ENCODE measurements at places on chromosomes 5 and 9.

DNA sequence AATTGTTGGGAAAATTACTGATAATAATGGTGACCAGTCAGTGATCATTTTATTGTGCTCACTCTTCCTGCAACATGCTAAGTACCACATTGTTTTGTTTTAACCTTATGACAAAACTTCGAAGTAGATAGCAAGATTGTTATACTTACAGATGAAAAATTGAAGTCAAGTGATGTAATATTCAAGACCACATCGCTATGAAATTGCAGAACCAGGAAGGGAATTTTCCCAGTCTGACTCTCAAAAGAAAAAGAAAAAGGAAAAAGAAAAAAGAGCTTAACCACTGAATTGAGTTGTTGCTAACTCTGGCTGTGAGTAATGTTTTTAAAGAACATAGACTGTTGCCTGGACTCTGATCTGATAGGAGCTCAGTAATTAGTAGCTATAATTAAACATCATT lies 170.6 kb upstream of the HAPLN1 start:
- no peak for DNase-seq

DNA sequence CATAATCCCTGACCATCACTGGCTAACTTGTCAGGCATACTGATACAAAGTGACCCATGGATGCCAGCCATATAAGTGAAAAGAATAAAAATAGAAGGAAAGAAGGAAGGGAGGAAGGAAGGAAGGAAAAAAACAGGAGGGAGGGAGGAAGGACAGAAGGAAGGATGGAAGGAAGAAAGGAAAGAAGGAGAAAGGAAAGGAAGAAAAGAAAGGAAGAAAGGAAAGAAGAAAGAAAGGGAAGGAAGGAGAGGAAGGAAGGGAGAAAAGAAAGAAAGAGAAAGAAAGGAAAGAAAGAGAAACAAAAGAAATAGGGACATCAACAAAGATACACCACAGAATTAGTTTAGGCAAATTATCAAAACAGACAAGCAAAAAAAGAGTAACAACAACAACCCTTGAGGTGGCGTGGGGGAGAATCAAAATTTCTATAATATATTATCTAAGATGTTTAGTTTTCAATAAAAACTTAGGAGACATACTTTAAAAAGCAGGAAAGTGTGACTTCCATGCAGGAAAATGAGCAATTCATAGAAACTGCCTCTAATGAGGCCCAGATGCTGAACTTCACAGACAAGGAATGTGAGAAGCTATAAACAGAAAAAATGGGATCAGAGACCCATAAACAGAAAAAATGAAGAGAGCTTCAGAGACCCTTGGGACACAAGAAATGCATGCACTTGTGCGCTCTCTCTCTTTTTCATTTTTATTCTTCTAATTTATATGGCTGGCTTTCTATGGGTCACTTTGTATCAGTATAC lies 96.1 kb upstream of the NFIL3 start:
- DNase-seq = no peak

- peak; percentile 88 for DNase-seq
Measured at GRCh38 chr5:142655339-142656267, 30.3 kb downstream of the FGF1 start.

DNA sequence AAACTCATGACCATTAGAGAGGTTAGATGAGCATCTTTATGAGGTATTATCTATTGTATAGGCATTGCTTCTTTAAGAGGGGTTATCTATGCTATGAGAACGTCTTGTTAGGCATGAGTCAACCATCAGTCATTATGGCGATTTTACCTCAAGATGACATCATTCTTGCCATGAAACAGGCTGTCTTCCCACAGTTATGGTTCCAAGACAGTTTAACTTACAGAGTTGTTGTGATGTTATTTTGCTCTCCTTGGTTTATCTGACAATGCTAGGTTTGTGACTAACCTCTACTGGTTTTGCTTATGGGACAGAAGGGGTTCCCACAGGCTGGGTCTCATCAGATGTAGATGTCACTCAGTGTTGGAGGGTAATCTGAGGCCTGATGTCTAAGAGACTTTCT lies 1864.7 kb upstream of the ACO1 start:
- no peak for DNase-seq

- no peak for DNase-seq
Measured at GRCh38 chr5:114822436-114822835, 347.3 kb downstream of the TRIM36 start.

DNA sequence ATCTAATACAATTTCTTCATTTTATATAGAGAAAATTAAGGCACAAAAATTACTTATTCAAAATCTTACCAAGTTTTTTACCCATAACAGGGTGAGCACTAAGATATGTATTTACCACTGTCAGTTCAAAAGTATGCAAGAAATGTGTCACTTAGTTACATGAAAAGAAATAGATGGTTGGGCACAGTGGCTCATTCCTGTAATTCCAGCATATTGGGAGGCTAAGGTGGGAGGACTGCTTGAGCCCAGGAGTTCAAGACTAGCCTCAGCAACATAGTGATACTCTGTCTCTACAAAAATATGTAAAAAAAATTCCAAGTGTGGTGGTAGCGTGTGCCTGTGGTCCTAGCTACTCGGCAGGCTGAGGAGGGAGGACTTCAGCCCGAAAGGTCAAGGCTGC lies 19.4 kb downstream of the YIPF5 start:
- DNase-seq = no peak

DNA sequence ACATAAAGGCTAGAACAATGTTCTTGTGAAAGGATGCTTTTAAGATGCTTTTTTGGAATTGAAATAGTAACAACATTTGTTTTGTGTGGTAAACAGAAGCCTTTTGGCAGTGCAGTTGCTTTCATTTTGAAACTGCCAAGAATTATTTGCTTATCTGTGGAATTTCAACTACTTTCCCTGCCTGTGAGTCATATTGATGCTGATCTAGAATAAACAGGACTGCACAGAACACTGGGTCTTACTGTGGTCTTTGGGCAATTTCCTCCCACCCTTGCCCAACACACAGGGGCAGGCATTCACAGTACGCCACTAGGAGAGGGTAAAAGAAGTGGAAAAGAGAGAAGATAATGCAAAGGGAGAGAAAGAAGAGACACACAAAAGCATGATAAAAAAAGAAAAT lies 483.7 kb downstream of the ELAVL2 start:
- DNase-seq = no peak

- DNase-seq = peak; percentile 70
Measured at GRCh38 chr5:142325725-142326479, 1.1 kb upstream of the SPRY4 start.

DNA sequence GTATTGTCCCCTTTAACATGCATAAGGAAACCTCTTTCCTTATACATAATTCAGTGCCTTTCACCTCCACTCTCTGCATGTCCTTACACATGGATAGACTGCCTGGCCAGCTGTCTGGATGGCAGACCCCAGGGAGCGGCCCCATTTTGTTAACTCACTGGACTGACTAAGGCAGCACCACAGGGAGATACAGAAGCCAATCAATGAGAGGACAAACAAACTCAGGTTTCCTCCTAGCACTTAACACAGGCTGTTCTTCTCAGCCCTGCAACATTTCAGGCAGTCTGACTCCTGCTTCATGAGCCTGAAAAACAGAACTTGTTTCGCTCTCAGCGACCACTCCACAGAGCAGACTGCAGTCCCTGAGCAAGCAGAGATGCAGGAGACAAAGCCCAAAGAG lies 135.4 kb upstream of the RASEF start:
- no peak for DNase-seq

- no peak for DNase-seq
Measured at GRCh38 chr5:2699231-2699630, 52.2 kb downstream of the IRX2 start.

DNA sequence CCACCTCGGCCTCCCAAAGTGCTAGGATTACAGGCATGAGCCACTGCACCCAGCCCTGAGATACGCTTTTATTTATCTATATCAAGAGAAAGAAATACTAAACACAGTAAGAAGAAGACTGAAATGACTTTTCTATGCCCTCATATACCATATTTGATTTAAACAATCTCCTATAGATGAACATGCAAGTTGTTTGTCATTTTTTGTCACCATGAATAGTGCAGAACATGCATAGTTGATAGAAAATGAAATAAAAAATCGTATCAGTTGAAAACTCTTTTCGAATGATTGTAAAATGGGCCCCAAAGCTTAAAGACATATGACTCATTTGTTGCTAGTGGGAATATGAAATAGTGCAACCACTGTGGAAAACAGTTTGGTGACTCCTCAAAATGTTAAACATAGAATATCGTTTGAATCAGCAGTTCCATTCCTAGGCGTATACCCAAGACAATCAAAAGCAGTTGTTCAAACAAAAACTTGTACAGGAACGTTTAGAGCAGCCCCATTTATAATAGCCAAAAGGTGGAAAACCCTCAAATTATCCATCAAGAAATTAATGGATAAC lies 61.4 kb upstream of the ANKH start:
- no peak for DNase-seq

DNA sequence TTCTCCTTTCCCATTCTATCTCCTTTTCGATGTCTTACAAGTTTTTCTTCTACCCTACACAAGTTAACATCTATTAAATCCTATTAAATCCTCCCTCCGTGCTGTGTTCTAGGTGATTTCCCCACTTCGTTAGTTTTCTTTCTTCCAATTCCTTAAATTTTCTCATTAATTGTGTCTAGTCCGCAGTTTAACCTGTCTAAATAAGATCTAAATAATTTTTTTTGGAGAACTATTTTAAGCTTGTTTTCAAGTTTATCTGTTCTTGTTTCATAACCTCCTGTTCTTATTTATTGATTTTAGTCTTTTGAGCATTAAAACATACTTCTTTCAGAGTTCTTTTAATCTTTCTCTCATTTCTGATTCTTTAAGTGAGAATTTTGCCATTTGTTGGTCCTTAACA lies 109.3 kb downstream of the UHRF2 start:
- DNase-seq = no peak

- DNase-seq = peak; percentile 47
Measured at GRCh38 chr5:82274343-82275211, 3.6 kb downstream of the RPS23 start.

DNA sequence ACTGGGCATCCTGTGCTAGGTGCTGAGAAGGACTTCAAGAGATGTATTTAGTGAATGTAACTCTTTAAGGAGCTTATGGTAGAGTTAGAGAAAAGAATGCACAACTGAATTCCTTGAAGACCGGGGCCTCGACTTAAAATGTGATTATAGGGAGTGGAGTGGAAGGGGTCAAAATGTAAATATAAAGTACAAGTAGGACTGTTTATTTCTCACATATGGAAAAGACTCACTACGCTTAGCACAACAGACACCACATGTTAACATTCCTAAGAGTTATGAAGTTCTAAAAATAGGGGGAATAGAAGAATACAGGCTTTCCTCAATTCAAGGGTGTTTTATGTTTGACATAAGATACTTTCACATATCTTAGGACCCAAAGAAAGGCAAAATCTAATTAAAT lies 117.8 kb upstream of the OSMR start:
- DNase-seq = no peak

DNA sequence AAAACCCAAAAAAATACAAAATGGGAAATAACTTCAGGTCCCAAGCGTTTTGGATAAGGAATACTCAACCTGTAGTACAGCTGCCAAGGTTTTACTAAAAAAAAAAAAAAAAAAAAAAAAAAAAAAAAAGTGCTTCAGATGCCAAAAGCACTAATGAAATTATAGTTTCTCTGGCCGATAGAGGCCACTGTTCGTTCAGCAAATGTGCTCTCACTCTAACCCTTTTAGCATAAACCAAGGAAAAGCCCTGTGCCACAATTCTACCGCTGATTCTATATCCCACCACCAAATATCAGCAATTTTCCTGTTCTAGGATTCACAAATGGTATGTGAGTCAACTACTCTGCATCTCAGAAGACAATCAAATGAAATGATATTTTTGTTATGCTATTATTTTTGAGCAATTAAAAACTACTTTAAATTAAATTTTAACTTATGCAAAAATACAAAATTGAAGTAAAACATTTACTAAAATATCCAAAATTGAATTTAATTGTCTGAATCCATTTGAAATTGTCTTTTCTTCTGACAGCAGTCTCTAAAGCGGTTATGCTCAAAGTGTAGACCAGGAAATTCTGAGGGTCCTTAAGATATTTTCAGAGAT lies 79.8 kb downstream of the RICTOR start:
- peak; percentile 31 for DNase-seq

DNA sequence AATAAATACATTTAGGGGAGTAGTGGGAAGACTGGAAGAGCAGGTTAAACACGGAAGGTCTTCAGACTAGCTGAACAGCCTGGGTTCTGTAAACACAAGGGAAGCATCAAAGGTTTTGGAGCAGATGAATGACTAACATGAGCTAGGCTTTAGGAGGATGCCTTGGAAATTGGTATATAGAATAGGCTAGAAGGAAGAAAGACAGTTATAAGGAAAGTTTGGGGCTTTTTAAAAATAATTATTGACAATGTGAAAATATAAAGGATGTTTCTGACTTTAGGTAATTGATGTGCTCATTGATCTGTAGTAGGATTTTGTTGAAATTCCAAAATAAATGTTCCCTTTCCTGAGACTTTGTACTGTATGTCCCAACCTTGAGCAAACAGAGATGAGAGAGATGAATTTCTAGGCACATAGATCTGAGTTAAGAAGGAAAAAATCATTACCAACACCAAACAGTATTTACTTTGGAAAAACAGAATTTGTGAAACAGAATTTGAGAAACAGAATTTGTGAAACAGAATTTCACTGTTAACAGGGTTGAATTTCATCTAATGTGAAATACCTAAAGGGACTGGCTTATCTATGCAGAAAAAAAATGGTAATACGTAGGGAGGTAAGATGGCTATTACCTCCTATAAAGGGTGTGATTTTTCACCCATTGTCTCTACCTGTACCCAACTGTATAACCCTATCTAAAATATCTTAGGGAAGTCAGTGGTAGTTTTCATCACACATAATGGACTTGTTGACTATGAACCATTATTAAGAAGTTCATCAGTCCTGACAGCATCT lies 28.8 kb downstream of the SKP2 start:
- no peak for DNase-seq

- peak; percentile 68 for DNase-seq
Measured at GRCh38 chr5:1050423-1051365, 42.1 kb downstream of the NKD2 start.

DNA sequence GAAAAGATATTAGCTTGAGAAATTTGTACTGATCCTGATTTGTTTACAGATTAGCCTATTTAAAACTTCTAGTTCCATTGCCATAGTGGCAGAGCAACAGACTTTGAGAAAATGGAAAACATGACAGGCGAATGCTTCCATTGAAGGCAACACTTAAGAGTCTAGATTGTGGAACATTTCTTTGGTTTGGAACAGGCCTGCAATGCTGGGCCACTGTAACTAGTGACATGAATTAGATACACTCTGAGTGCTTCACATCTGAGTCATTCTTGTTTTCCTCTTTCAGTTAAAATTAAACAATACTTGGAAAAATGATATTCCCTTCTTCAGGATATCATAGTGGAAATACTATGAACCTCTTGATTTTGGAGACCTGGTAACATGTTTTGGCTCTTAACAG lies 453.6 kb upstream of the TUSC1 start:
- no peak for DNase-seq

DNA sequence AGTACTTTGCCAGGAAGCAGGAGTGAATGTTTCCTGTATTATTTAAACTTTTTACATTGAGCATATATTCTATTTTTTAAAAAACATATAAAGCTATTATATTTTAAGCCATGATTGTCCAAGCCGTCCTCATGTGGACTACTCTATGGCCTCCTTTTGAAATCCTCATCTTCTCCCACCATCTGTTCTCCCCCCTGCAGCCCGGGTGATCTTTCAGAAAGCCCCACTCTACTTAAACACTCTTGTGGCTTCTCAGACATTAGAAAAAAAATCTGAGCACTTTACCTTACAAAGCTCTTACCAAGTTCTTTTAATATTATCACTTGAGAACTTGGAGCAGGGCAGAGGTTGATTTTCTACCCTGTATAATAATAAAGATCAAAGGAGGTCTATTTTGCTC lies 95.4 kb downstream of the CAVIN4 start:
- no peak for DNase-seq

Measured in heart left ventricle (tissue), 16 donors.